ENCODE measurements at places on chromosomes 11 and 22.
A peak's percentile ranks its signal among the peaks of the same experiment; 100 is the strongest.

- no peak for DNase-seq
Observed at GRCh38 chr22:30627471-30627870, 8.1 kb upstream of the SLC35E4 start.

GRCh38 chr11:34642873-34643272 lies 22.0 kb downstream of the EHF start:
- DNase-seq: no peak

DNA sequence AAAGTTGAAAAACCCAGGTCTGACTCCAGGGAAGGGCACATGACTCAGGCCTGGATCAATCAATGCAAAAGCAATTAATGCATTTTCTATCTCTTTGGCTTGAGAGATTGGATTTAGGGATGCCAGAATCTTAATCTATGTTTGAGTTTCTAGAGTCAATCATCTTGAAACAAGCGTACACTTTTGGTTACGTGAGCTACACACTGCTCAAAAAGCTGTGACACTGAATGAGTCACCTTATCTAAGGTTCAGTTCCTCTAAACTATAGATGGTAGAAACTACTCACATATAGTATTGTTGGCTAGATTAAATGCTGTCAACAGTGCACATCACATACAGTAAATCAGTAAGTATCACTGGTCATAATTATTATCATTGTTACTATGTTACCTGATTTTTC lies 24.2 kb downstream of the MRE11 start:
- DNase-seq: no peak

DNA sequence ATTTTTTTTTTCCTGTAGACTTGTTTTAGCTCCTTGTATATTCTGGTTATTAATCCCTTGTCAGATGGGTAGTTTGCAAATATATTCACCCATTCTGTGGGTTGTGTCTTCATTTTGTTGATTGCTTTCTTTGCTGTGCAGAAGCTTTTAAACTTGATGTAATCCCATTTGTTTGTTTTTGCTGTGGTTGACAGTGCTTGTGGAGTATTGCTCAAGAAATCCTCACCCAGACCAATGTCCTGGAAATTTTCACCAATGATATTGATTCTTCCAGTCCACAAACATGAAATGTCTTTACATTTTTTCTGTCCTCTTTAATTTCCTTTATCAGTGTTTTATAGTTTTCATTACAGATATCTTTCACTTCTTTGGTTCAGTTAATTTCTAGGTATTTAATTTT lies 55.6 kb upstream of the MRGPRX1 start:
- DNase-seq: no peak

DNA sequence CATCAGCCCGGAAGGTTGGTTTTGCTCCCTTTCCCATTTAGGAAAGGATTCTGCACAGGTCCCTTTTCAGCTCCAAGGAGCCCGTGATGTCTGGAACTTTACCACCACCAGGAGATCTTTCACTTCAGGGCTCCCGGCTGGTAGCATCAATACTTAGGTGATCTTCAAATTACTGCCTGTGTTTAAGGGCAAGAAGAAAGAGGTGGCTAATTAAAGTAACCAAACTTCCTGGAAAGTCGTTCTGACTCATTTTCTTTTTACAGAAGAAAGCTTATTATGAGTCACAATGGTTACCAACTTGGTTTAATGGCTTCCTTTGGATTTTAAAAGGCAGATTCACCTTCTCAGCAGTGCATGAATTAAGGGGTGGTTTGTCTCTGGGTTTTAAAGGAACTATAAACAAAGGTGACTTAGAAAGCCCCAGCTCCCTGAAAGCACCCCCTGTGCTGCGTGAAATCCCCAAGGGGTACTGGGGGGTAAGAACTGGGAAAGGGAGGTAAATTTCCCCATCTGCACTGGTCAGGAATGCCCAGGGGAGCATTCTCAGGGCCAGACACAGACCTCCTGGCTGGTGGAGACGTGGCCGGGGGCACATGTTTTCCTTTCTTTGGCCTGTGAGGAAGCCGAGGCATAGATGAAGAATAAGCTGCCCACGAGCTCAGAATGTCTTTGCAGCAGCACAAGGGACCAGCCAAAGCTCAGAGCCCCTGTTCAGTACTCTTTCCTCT lies 8.8 kb downstream of the POU2F3 start:
- DNase-seq: no peak

DNA sequence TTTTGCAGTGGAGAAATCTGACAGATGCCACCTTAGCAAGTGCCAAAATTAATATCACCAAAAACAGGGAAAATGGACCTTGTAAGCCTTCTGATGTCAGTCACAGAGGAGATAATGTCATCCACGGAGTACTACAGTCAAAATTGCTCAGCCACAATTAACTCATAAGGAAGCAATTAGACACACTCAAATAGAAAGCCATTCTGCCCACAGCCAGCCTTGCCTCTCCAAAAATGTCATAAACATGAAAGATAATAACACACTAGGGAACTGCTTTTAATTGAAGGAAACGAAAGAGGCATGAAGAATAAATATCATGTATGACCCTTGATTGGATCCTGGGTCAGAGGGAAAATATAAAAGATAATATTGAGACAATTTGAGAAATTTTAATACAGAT lies 505.6 kb upstream of the API5 start:
- DNase-seq: no peak

GRCh38 chr22:22746963-22747933 lies 102.8 kb downstream of the GGTLC2 start:
- no peak for DNase-seq

DNA sequence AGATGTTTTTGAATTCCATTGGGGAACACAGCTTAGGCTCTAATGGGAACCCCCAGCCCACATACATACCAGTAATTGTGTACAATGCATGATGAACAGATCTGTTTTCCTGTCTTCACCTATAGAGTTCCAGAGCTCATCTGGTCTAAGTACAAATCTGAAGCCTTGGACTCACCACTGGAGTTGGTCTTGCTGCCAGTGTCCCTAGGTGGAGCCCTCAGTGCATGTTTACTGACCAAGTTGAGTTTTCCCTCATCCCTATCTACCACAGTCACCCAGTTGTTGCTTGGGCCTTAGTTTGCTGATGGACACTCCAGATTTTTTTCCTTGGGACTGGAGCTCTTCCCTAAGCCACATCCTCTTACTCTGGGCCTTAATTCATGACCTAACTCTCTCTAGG lies 159.2 kb upstream of the DDI1 start:
- no peak for DNase-seq

DNA sequence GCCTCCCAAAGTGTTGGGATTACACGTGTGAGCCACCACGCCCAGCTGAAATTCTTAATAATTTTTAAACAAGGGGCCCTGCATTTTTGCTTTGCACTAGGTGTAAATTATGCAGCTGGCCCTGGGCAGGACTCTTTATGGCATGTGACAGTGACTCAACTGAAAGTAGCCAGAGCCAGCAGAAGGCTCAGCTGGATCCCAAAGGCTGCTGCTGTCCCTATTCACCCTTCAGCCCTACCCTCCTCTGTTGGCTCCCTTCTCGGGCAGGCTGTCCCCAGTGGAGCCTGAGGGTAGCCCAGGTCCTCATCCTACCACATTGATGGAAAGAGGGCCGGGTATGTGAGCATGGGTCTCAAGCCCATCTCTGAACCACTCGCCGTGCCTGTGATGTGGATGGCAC lies 45.6 kb downstream of the CD82 start:
- no peak for DNase-seq

DNA sequence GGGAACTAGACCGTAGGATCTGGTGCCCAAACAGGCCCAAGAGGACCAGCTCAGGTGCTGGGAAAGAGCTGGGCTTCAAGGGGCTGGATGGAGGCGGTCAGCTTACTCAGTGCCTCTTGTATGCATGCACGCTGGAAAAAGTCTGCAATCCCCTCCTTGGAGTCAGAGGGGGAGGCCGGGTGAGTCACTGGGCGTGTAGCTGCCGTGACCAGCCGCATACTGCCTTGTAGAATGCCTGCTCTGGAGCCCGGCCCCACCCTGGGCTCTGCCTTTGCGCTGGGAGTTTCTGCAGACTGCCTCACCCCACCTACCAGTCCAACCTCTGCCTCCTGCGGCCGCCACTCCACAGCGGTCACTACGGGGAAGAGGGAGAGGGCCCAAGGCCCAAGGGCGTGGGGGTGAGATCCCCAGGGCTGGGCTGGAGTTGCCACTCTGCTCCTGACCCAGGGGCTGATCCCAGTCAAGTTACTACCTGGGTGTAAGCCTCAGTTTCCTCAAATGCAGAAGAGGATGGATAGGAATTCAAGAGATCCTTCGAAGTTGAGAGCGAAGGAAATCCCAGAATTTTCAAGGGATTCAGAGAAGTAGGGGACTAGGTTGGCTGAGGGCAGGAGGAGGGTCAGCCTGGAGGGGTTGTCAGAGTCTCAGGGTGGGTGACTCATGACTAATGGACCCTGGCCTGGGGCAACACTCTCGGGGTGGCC lies 4.2 kb downstream of the MRGPRF start:
- no peak for DNase-seq

DNA sequence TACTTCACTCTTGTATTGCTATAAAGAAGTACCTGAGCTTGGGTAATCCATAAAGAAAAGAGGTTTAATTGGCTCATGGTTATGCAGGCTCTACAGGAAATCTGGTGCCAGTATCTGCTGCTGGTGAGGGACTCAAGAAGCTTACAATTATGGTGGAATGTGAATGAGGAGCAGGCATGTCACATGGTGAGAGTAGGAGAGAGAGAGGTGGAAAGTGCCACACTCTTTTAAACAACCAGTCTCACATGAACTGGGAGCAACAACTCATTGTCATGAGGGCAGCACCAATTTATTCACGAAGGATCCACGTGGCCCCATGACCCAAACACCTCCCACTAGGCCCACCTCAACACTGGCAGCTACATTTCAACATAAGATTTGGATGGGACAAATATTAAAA lies 24.6 kb upstream of the IGLL5 start:
- DNase-seq: no peak

DNA sequence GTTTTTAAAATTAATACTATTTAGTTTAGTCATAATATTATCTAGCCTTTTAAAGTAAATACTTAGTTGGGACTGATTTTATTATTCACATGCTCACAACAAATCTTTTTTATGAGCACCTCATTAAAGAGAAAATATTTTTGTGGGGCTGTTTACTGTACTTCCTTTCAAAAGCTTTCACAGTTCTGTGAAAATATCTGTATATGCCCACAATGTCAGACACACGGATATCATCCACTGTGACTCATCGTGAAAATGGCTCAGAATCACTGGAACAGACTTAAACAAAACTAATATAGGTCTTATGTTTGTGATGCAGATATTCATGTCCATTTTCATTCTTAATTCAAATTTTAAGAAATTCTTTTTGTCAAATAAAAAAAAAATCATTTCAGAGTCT lies 305.2 kb downstream of the RAB38 start:
- no peak for DNase-seq

DNA sequence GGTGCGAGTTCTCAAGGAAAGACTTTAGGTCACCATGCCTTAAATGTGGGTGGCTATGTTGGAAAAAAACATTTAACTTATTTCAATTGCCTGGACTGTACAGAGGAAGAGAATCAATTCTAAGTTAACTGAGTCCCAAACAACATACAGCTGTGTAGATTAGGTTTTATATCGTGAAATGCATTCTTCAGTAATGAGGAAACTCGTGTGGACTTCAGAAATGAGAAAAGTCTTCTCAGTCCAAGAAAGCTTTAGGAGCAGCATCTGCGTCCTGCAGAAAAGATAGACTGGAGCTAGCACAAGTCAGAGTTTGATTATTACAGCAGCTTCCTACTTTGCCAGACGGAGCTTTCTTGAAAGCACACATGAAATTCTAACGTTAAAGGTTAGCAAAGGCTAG lies 673.0 kb downstream of the OPCML start:
- DNase-seq: no peak

DNA sequence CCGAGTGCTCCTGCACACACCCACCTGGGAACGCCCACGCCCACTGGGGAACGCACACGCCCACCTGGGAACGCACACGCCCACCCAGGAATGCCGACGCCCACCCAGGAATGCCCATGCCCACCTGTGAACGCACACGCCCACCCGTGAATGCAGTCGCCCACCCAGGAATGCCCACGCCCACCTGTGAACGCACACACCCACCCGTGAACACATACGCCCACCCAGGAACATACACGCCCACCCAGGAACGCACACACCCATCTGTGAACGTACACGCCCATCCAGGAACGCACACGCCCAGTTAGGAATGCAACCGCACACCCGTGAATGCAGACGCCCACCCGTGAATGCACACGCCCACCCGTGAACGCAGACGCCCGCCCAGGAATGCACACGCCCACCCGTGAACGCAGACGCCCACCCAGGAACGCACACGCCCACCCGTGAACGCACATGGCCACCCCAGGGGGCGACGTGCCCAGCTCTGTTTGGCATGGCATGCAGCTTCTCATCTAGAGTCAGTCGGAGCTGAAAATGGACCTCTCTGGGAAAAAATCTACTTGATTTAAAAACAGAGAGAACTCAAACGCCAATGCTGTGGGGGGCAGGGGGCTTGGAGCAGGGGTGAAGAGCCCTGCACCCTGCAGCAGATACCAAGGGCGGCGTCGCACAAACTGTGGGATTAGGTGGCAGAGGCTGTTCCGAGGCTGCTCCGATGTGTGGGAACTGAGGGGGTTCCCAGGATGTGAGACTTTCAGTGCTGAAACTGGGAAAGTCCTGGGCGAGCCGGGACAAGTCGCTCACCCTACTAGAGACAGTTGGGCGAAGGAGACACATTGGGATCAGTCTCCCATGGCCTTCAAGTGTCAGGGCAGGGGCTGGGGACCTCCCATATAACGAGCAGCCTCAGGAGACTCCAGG lies 83.3 kb downstream of the MYEOV start:
- DNase-seq: no peak

GRCh38 chr22:27601195-27601594 lies 200.4 kb downstream of the MN1 start:
- DNase-seq: no peak

GRCh38 chr11:76830639-76831327 lies 29.9 kb upstream of the ACER3 start:
- no peak for DNase-seq

GRCh38 chr11:68328374-68329091 lies 16.1 kb downstream of the LRP5 start:
- no peak for DNase-seq

- no peak for DNase-seq
Observed at GRCh38 chr11:118052581-118053206, 24.2 kb upstream of the TMPRSS4 start.

DNA sequence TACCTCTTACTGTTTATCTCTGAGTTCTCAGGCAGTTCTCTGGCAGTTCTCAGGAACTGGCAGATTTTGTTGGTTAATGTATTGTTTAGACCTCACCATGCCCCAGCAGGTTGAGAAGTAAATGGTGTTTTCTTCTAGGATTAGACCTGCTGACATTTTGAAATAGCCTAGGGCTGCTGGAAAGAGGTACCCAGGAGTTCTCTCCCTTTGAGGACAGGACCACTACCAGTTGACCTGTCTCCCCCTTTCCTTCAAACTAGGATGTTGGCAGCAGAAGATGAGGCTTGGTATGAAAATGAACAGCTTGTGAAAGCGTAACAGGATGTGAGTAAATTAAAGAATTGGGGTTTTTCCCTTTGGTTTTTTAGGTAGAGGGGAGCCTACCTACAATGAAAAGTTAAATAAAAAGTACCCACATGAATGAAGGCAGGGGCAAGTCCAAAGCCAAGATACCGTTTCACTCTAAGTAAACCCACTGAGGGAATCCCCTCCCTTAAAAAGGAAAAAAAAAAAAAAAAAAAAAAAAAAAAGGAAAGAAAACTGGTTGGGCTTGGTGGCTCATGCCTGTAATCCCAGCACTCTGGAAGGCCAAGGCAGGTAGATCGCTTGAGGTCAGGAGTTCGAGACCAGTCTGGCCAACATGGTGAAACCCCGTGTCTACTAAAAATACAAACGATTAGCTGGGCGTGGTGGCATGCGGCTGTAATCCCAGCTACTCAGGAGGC lies 96.2 kb downstream of the PDHX start:
- peak; percentile 16 for DNase-seq

- no peak for DNase-seq
Observed at GRCh38 chr11:16217631-16218030, 138.7 kb downstream of the SOX6 start.
